ENCODE measurements at places on chromosomes 3 and 15.
A peak's percentile ranks its signal among the peaks of the same experiment; 100 is the strongest.

GRCh38 chr3:54733106-54734006, 194.5 kb downstream of the LRTM1 start:
- no peak for DNase-seq

DNA sequence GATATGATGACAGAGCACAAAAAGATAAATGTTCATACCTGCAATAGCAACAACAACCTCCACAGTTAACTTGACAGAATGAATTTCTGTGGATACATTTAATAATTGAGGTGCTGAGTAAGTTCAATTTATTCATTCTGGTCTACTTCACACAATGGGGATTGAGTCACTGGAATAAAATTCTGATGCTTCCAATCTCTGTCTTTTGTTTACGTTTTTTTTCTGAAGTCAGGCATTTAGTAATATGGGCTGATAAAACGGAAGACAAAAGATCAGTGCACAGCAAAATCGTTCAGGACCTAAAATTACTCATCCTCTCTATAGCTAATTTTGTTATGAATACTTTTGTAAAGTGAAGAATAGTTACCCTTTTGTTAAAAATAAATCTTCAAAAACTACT, 565.9 kb upstream of the CCDC54 start:
- DNase-seq, result no peak

GRCh38 chr3:2261747-2262146, 163.1 kb downstream of the CNTN4 start:
- DNase-seq, result no peak

- no peak for DNase-seq
Measured at GRCh38 chr3:13143381-13144004, 70.3 kb upstream of the IQSEC1 start.

DNA sequence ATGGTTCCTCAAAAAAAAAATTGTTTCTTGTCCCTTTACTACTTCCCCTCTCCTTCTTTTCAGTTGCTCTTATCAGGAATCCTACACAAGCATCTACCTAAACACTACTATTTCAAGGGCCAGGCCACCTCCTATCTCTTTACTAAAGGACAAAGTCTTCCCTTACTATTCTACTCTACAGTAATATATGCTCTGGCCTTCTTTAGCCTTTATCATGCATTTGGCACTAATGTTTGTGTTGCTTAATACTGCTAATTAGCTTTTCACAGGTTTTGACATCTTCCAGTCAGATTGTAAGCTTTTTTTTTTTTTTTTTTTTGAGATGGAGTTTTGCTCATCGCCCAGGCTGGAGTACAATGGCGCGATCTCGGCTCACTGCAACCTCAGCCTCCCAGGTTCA, 5.3 kb downstream of the CEP19 start:
- DNase-seq, result no peak

- no peak for DNase-seq
Measured at GRCh38 chr15:27414168-27414870, 443.3 kb downstream of the GABRG3 start.

DNA sequence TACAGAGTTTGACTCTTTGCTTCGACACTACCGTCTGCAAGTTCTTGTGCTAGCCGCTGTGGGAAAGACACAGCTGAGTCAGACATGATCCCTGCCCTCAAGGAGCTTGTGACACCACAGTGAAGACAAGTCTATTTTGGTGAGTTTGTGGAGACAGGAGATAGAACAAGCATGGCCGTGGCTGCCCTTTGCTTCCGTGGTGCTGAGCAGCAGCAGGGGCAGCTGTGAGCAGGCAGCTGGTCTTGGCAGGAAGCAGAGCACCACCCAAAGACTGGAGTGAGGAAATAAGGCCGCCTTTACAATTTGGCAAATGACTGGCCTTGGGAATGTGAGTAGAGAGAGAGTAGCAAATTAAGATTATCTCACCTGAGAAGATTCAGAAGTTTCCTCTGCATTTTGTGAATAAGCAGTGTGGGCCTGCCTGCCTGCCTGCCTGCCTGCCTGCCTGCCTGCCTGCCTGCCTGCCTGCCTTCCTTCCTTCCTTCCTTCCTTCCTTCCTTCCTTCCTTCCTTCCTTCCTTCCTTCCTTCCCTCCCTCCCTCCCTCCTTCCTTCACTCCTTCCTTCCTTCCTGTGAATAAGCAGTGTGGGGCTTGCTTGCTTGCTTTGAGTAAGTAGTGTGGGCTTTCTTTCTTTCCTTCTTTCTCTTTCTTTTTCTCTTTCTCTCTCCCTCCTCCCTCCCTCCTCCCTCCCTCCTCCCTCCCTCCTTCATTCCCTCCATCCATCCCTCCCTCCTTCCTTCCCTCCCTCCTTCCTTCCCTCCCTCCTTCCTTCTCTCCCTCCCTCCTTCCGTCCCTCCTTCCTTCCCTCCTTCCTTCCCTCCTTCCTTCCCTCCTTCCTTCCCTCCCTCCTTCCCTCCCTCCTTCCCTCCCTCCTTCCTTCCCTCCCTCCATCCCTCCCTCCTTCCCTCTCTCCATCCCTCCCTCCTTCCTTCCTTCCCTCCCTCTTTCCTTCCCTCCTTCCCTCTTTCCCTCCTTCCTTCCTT, 1.6 kb upstream of the GCNT3 start:
- no peak for DNase-seq

GRCh38 chr15:68352401-68353062, 75.0 kb downstream of the FEM1B start:
- DNase-seq, result peak; percentile 20

GRCh38 chr3:152879130-152879789, 44.3 kb downstream of the P2RY1 start:
- no peak for DNase-seq

DNA sequence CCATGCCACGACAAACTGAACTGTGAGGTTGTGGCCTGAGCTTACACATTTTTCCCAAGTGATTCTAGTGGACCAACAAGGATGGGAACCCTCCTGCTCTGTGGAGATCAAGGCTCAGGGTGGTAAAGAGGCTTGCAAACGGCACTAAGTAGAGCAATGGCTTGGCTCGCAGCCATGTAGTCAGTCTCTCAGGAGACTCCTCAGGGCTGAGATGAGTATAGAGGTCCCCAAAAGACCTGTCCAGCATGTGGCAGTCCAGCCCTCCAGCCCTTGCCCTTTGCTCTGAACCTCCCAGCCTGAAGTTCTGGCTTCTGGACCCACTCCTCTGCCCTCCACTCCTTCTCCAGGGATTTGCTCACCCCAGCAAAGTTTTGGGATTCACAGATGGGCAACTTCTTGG, 8.3 kb upstream of the CAMP start:
- DNase-seq, result no peak

- DNase-seq, result no peak
Measured at GRCh38 chr15:70967646-70968045, 75.0 kb downstream of the LRRC49 start.

All from stimulated activated CD4-positive, alpha-beta T cell treated with anti-CD3 and anti-CD28 coated beads, Interleukin-1b, Interleukin-23, amount 100 ng/mL, for 24 hours (primary cell).